ENCODE measurements at places on chromosomes 7 and 10.

DNA sequence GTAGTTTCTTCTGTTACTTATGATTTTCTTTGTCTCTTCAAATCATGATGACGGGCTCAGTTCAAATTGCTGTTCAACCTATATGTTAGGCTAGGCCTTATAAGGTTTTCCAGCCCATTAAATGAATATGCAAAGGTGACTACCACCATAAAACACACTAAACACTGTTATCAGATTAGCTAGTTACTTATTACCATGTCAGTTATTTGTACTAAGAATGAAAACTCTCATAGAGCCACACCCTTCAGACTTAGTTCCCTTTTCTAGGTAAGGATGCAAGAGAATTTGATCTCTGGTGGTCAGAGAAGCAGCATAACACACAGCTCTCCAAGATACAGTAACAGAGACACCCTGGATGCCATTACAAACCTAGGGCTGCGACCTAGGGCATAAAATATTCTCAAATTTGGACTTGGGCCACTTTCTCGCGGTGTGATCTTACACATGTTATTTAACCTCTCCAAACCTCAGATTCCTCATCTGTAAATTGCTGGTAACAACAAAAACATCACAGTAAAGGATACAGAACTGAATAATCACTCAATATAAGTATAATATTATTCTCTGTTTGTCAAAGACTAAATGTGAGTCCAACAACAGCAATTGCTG is 35.6 kb downstream of the ANKMY2 start:
- DNase-seq = no peak

- no peak for DNase-seq
These were observed 22.9 kb downstream of the DLD start for GRCh38 chr7:107913851-107914250.

DNA sequence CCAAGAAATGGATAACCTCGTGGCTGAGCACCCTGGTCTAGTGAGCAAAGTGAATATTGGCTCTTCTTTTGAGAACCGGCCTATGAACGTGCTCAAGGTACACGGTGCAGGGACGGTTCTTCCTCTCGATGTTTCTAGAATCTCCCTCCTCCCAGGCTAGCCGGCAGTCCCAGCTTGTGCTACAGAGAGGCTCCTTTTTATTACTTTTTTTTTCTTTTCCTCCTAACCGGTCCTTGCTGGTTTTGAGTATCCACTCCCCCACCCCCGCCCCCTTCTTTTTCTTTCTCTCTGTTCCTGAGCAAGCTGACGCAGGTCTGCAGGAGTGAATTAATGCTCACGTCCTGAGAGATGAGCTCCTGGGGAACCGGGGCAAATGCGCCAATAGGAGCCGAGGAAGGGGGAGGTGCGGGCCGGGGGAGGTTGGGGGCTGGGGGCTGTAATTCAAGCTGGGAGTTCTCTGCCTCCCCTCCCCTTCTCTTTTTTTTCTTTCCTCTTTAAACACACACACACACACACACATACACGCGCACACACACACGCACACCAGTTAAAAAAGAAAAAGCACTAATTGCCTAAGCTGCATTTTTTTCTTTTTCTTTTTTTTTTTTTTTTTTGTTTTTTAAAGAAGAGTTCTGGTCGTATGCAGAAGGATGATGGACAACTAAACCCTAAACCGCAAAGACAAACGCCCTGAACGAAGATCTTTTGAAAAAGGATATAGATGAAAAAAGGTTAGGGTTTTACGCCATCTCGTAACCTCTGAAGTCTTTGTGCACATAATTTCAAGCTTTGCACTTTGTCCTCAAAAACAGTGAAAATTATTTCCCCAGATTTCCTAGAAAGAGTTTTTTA is 6.6 kb downstream of the CPA2 start:
- no peak for DNase-seq

DNA sequence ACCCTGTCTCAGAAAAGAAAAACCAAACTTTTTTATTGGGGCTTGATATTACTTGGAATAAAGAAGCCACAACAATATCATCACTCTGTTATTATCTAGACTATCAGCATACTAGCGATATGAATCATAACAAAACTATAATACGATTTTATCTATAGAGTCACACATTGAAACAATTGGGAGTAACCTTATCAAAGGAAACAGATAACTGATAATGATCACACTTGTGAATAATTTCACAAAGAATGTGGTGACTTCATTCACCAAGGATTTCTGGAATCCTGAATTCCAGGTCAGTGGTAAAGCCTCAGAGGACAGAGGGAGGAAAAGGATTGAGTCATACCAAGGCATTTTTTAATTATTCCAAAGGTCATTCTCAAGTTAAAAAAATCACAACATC is 32.1 kb upstream of the NMT2 start:
- no peak for DNase-seq

GRCh38 chr10:33965795-33966581 is 631.5 kb upstream of the NRP1 start:
- DNase-seq = no peak

GRCh38 chr10:48497780-48498770 is 106.8 kb downstream of the ARHGAP22 start:
- DNase-seq = no peak

DNA sequence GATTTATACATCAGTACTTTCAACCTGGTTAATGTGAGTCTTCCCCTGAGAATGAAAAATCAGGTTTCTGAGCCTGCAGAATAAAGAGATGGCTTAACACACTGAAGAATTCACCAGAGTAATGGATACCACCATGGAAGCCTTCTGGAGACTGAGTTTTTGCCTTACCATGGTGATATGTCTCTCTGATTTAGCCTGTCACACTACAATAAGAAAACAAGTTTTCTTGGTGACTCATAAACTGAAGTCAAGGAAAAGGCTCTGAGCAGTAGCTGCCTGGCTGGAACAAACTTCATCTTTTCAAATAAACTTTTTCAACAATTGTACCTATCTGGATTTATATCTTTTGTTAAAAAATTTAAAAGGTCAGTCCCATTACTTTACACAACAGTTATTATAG is 229.0 kb downstream of the PRPF18 start:
- DNase-seq = no peak

DNA sequence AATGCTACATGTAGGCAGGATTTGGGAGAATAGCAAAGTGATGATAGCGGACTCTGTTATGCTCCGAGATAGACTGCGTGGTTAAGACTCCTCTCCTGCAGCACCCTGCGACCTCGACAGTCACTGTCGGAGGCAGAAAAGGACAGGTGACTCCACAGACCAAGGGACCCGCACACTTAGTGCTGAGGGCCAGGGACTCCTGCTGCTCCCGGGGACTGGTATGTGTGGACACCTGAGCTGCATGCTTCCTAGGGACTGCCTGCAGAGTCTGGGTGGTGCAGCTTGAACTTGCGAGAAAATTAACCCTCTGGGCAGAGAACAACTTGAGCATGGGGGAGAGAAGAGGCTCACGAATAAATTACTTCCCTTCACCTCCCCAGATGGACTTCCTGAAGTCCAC is 407.1 kb upstream of the PFKP start:
- no peak for DNase-seq

- no peak for DNase-seq
These were observed 45.7 kb downstream of the ESYT2 start for GRCh38 chr7:158783595-158783994.

DNA sequence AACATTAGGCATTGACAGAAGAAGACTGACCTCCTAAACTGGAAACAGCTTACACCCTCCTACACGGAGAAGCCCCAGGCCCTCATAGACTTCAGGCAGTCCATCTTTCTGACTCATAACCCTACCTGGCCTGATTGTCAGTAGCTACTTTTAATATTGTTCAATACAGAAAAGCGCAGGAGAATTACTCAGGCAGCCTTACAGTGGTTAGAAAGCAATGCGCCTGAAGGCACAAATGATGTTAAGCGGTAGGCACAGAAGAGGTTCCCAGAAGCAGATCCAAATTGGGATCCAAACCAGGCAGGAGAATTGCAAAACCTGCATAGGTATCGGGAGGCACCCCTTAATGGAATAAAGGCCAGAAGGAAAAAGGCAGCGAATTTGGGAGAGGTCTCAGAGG is 5.4 kb upstream of the CYREN start:
- DNase-seq = no peak

DNA sequence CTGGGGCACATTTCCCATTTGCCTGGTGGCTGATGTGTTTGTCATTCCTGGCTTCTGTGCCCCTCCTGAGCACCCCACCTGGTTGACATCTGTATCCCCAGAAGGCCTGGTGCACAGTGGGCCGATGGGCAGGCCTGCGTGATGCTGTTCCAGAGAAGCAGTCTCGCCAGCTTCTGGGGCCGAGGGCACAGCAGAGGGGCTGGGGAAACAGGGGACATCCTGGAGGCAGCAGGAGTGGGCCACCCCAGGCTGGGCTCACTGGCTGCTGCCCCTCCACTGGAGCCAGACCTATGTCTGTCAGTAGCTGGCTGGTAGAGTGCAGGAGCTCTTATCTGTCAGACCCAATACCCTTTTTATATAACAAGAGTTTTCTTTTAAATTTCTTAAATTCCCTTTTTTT is 896 bp upstream of the MYL7 start:
- DNase-seq = no peak

DNA sequence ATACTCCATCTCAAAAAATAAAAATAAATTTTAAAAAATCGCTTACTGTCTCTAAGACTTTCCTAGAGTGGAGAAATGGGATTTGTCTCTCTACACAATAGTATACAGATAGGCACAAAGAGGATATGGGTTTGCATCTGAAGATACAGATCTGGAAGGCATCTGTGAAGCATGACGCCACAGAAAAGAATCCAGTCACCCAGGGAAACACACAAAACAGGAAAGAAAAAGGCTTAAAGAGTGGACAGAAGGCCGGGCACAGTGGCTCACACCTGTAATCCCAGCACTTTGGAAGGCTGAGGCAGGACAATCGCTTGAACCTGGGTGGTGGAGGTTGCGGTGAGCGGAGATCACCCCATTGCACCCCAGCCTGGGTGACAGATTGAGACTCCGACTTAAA is 61.3 kb downstream of the SKIDA1 start:
- DNase-seq = no peak

DNA sequence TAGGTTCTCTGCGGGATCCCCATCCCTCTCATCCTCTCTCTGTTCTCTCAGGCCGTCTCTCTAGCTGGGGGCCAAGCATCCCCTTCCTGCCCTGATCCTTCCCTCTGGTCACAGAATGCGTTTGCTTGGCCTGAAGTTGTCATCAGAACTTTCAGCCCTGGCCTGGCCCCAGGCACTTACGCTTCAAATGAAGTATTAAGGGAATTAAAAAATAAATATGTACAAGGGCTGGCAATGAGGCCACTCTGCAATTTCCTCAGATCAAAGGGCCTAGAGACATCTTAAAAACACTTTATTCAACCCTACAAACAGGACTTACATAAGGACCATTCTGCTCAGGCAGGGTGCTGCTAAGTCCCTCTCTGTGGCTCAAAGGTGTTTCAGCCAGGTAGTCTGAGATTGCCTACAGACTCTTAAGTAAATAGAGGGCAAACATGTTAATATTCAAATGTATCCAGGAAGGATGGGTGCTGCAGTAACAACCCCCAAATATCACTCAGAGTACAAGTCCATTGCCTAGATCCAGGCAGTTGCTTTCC is 16.0 kb downstream of the SFTPD start:
- no peak for DNase-seq

Data from GM13977 (cell line).